SW 1271 (cell line): ENCODE measurements at places on chromosomes 13 and 19.

DNA sequence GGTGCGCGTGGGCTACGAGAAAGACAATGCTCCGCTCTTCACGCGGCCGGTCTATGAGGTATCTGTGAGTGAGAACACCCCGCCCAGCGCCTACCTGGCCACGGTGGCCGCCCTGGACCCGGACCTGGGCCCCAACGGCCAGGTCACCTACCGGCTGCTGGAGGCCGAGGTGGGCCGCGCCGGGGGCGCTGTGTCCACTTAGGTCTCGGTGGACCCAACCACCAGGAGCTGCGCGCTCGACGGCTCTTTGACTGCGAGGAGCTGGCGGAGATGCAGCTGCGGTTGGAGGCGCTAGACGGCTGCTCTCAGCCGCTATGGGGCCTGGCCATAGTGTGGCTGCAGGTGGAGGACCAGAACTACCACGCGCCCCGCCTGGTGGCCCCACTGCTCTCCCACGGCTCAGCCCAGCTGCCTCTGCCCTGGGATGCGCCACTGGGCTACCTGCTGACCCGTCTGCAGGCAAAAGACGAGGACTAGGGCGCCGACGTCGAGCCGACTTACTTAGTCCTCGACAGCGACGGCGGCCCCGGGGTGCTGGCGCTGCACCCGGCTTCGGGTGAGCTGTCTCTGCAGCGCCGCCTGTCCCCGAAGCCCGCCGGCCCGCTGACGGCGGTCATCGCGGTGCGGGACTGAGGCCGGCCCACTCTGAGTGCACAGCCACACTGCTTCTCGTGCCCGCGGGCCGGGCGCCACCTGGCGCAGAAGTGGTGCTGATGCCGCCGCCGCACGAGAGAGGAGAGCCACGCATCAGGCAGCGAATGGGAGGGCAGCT is 173.0 kb downstream of the OLFM4 start:
- peak; percentile 2 for DNase-seq

DNA sequence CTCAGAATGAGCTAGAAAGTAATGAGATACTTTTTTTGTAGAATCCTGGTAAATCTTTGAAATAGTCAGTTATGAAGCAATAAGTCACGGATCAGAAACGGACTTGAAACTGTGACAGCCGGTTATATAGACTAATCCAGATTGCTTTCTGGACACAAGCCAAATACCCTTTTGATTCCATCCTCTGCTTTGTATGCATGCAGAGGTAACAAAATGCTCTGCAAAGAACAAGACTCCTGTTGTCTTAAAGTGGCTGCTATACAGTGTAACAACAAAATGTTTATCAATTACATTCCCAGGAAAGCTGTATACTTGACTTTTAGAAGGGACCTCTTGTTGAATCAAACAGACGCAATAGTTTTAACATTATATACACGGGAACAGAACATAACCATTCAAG is 66.5 kb upstream of the STARD13 start:
- no peak for DNase-seq

- DNase-seq = no peak
These were observed 1726.0 kb downstream of the EFNB2 start for GRCh38 chr13:104809483-104809882.

DNA sequence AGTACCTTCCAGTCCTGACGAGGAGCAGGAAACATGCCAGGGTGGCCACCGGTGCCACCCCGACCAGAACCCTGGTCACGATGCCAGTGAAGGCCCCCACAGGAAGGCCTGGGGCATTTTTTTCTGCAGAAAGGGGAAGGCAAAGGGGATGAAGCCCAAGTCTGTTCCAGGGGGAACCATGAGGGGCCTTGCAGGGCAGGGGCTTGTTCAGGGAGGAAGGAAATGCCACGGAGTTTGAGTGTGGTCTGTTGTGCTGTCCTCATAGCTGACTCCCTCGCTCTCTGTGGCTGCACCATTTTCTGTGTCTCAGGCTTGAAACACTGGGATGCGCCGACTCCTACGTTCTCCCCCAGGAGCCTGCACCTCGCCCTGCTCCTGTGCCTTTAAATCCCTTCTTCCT is 27.5 kb upstream of the CEACAM1 start:
- no peak for DNase-seq

GRCh38 chr19:46460981-46461380 is 10.4 kb downstream of the PNMA8A start:
- no peak for DNase-seq
